ENCODE measurements at places on chromosomes 2 and 18.

GRCh38 chr2:168740360-168740759 is 62.1 kb upstream of the NOSTRIN start:
- DNase-seq, result no peak

DNA sequence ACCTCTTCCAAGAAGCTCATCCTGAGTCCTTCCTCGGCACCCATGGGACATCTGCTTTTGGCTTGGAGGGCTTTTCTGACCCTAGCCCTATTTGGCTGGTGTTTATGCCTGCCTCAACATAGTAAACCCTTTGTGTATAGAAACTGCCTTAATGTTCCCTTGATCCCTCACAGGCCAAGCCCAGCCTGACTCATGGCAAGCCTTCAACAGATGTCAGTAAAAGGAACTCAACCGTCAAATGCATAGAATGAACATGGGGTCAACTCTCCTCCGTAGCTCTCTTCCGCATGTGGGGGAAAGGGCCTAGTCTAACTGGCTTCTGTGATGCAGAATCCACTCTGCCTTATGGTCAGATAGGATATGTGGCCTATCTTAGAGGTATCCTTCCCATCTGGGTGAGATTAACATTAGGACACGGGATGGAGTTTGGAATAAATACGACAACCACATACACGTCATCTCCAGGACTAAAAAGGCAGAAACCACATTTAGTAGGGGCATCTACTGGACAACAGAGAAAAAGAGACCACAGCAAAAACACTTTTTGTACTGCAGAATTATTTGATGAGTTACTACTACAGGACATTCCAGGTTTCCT is 2.5 kb upstream of the NPAS2 start:
- DNase-seq, result no peak

GRCh38 chr2:149036507-149037293 is 1.8 kb upstream of the LYPD6B start:
- no peak for DNase-seq

- no peak for DNase-seq
These were observed 53.6 kb downstream of the STRN start for GRCh38 chr2:36912695-36913094.

- no peak for DNase-seq
These were observed 203.5 kb downstream of the LPIN1 start for GRCh38 chr2:11949732-11950523.

GRCh38 chr2:29106256-29106655 is 9.0 kb upstream of the CLIP4 start:
- no peak for DNase-seq

DNA sequence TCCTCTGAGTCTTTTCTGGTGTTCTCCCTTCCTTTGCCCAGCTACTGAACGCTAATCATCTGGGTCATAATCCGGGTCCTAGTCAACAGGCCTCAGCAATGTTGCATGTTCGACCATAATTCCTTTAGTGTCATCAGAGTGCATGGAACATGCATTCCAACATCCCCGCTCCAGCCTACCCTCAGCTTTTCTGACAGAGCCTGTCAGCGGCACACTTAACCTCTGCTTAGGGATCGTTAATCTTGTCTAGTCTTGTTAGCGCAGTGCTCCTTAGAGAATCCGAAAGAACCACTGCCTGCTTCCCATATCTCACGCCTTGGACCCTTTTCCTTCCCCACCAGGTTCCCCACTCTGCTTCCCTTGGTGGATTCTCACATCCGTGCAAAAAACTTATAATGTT is 767.9 kb upstream of the ID2 start:
- no peak for DNase-seq

GRCh38 chr2:20612925-20613916 is 37.7 kb downstream of the HS1BP3 start:
- DNase-seq, result no peak

DNA sequence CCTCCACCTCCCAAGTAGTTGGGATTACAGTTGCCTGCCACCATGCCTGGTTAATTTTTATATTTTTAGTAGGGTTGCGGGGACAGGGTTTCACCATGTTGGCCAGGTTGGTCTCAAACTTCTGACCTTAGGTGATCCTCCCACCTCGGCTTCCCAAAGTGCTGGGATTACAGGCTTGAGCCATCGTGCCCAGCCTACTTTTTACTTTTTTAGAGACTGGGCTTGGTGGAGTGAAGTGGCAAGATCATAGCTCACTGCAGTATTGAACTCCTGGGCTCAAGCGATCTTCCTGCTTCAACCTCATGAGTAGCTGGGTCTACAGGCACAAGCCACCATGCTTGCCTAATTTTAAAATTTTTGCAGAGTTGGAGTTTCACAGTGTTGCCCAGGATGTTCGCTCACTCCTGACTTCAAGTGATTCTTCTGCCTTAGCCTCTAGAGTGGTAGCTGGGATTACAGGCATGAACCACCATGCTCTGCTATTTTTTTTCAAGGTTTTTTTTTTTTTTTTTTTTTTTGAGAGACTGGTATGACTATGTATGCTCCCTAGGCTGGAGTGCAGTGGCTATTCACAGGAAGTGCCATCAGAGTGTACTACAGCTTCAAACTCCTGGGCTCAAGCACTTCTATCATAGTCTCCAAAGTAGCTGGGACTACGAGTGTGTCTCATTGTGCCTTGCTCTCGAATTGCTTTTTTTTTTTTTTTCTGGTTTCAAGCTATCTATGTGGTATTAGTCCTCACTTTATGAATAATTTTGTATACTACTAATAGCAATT is 11.9 kb downstream of the MSH2 start:
- DNase-seq, result no peak

GRCh38 chr2:189876271-189876670 is 92.0 kb downstream of the PMS1 start:
- DNase-seq, result no peak

GRCh38 chr2:235265348-235265965 is 228.4 kb upstream of the AGAP1 start:
- DNase-seq, result no peak

DNA sequence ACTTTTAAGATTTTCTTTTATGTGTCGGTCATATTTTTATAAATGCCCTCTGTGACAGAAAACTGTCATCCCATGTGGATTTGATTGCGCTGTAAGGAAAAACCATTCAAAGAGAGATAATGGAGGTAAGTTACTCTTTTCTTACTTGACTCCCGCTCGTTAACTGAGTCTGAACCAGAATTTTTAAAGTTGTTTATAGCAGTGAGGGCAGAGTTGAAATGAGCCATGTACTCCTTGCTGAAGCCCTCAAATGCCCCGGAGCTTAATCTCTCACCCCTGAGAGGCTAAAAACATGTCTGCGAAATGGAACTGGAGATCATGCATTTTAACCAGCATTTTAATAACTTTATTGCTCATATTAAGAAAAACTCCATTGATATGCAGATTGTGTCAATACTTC is 320.0 kb upstream of the SOX11 start:
- no peak for DNase-seq

- no peak for DNase-seq
These were observed 62.8 kb upstream of the PPP1CB start for GRCh38 chr2:28688818-28689217.

GRCh38 chr2:229218329-229218921 is 52.7 kb downstream of the PID1 start:
- no peak for DNase-seq

- DNase-seq, result no peak
These were observed 6.3 kb downstream of the GULP1 start for GRCh38 chr2:188297978-188298377.

DNA sequence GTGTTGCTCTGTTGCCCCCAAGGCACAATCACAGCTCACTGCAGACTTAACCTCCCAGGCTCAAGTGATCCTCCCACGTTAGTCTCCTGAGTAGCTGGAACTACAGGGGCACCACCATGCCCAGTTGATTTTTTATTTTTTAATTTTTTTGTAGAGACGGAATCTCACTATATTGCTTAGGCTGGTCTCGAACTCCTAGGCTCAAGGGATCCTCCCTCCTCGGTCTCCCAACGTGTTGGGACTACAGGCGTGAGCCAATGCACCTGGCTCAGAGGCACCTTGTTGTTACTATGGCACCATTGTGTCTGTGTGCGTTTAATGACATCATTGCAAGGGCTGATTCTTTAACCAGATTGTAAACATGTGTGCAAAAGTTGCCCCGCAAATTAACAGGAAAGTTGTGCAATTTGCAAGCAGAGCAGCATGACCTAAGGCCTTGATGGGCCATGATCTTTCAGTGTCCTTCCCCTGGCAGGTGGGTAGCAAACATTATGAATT is 22.6 kb downstream of the TCF23 start:
- DNase-seq, result peak; percentile 34

GRCh38 chr2:55511508-55512124 is 7.9 kb upstream of the CFAP36 start:
- peak; percentile 42 for DNase-seq

Data from NCI-H2081 (cell line).